Activated CD4-positive, CD25-positive, alpha-beta regulatory T cell treated with anti-CD3 and anti-CD28 coated beads, Interleukin-2, amount 50 U/mL, for 16 hours (primary cell): ENCODE measurements at places on chromosomes 4 and X.

GRCh38 chrX:105820247-105820646, 2.1 kb upstream of the NRK start:
- DNase-seq: no peak

- no peak for DNase-seq
Measured at GRCh38 chr4:173217727-173218126, 49.1 kb downstream of the GALNT7 start.

GRCh38 chr4:102809190-102809589, 18.2 kb downstream of the UBE2D3 start:
- DNase-seq: no peak

DNA sequence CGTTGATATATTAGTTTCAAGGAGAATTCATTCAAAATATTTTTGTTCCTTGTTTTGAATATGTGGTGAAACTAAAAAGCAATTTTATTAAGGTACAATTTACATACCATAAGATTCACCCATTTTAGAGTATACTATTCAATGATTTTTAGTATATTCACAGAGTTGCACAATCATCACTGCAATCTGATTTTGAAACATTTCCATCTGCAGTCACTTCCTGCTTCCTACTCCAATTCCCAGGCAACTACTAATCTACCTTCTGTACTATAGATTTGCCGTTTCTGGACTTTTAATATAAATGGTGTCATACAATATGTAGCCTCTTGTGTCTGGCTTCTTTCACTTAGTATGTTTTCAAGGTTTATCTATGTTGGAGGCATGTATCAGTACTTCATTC, 71.3 kb downstream of the SLC9A7 start:
- DNase-seq: no peak

DNA sequence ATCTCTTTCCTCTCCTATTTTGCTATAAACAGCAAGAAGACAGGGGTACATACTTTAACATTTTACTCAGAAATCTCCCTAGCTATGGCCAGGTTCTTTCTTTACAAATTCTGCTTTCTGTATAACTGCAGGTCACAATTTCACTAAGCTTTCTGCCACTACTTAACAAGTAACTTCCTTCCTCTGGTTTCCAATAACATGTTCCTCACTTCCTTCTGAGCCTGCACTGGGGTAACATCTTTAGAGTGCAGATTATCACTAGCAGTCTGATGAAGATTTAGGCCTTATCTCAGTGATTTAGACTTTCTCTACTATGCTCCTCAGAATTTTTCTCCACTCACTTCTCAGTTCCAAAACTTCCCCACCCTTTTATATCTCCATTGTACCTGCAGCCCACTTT, 1930.5 kb upstream of the AGA start:
- DNase-seq: no peak

- DNase-seq: no peak
Measured at GRCh38 chrX:41435708-41436107, 11.4 kb upstream of the NYX start.

- no peak for DNase-seq
Measured at GRCh38 chr4:41802590-41802989, 54.1 kb upstream of the PHOX2B start.

DNA sequence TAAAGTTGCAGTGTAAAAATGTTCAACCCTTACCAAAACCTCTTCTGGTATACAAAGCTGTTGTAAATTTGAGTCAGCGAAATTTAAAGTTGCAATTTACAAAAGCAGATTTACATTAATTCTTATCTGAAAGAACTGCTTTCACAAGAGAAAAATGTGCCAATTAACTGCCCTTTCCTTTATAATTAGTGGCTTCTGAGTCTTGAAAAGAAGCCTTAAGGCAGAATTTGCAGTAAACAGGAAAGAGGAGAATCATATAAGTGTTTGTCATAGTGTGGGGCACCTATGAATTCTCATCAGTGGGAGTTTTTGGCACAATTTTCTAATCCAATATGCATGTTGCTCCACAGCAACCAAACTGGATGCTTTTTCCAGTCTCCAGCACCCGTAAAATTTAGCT, 125.3 kb upstream of the GABRG1 start:
- no peak for DNase-seq
